ENCODE measurements at places on chromosomes 3 and 15.

GRCh38 chr15:92899601-92899947 lies 550 bp upstream of the CHD2 start:
- no peak for DNase-seq

- no peak for DNase-seq
Measured at GRCh38 chr3:65745306-65745705, 293.4 kb downstream of the MAGI1 start.

DNA sequence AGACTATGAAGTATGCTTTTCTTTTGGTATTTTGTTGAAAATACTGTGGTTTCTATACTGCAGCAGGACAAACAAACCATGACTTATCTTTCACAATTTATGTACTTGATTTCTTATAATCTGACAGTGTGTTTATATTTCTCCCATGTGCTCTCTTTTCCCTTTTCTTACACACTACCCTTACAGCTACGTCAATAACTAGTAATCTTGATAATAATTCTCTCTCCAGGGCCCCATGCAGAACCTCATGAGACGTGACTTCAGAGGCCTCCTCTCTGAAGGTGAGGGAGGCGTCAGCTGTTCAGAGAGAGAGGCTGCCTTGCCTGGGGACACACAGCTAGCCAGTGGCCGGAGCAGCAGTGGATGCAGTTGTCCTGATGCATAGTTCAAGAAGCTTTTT lies 35.9 kb downstream of the KY start:
- no peak for DNase-seq

- no peak for DNase-seq
Measured at GRCh38 chr15:94080989-94081605, 150.3 kb upstream of the MCTP2 start.

- DNase-seq = no peak
Measured at GRCh38 chr3:106457281-106458180, 588.7 kb upstream of the CBLB start.

DNA sequence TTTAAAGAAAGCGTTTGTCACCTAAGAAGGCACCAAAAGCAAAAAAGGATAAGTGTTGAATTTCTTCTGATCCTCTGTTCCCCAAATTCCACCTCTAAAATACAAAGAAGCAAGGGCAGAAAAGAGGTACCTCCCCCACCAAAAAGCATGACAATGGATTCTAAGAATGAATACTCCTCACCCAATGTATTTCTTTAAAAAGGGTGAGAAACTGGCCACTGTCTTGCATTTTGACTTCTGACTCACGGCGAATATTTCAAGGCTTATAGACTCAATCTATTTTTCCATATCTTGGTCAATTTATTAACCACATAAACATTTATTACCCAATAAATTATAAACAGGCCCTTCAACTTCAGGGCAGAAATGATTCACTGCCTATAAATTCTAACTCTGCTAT lies 131.1 kb downstream of the NR1I2 start:
- no peak for DNase-seq

GRCh38 chr3:113166357-113166718 lies 45.0 kb upstream of the BOC start:
- DNase-seq = no peak

GRCh38 chr3:194269610-194270145 lies 81.5 kb downstream of the CPN2 start:
- DNase-seq = no peak

DNA sequence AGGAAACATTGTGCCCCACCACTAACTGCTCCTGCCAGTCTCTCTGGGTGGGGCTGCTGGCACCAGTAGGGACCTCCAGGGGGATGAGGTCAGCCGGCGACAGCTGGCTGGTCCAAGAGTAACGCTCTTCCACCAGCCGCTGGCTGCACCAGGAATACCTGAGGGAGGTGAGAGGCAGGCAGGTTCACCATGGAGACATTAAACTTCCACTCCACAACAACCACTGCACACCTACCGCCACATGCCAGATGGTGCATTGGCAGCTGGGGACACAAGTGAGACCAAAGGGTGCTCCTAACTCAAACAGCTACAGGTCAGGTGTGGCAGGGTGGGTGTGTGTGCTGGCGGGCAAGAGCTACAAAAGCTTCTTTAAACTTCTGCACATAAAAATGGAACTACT lies 4.5 kb downstream of the POLG start:
- no peak for DNase-seq

- no peak for DNase-seq
Measured at GRCh38 chr3:73658227-73658626, 33.5 kb upstream of the PDZRN3 start.

DNA sequence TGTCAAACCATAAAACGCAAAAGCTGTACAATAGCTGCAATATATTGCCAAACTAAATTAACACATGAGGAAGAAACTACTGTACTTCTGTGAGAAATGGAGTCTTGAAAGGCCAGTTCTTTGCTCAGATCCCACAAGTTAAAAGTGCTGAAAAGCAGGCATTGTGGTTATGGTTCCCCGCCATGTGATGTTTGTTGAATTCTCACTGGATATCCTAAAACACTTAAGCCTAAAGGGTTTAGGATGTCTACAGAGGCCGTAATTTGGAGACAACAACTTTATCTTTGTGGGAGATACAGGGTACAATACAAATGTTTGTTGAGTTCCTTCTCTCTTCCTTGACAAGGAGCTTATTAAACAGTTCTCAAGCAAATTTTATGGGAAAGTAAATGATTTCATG lies 53.2 kb downstream of the TMEM212 start:
- DNase-seq = no peak

GRCh38 chr15:68464448-68465090 lies 32.6 kb upstream of the ITGA11 start:
- no peak for DNase-seq

DNA sequence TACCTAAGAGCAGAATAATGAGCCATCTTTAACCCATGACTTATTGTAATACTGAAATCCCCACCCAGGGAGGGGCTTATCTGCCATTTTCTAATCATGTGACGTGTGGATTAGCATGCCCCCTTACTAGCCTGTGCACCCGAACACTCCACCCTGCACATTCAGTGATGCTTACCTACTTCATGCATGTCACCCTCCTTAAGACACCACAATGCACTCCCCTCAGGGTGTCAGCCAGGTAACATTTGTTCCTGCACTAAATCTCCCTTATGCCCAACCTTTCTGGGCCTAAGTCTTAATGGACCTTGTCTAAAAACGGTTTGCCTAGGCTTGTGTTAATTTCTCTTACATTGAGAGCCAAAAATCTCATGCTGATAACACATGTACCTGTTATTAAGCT lies 336.6 kb downstream of the OCA2 start:
- no peak for DNase-seq

DNA sequence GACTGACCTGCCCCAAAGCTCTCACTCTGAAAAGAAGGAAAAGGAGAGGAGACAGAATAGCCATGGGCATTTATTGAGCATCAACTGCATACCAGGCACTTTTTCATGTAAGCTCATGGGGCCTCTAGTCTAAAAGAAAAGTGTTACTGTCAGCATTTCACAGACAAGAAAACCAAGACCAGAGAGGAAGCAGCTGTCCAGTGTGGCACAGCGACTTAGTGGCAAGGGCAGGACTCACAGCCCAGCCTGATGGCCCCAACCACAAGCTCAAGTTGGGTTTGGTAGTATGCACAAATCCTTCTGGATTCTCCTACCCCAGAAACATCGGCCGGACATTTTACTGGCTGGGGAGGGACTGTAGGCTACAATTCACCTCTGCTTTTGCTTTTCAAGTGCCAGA lies 5.8 kb downstream of the EFCC1 start:
- DNase-seq = no peak

GRCh38 chr15:101112336-101113113 lies 139.3 kb downstream of the CHSY1 start:
- DNase-seq = no peak

GRCh38 chr3:9099702-9100512 lies 136.6 kb upstream of the RAD18 start:
- DNase-seq = no peak

DNA sequence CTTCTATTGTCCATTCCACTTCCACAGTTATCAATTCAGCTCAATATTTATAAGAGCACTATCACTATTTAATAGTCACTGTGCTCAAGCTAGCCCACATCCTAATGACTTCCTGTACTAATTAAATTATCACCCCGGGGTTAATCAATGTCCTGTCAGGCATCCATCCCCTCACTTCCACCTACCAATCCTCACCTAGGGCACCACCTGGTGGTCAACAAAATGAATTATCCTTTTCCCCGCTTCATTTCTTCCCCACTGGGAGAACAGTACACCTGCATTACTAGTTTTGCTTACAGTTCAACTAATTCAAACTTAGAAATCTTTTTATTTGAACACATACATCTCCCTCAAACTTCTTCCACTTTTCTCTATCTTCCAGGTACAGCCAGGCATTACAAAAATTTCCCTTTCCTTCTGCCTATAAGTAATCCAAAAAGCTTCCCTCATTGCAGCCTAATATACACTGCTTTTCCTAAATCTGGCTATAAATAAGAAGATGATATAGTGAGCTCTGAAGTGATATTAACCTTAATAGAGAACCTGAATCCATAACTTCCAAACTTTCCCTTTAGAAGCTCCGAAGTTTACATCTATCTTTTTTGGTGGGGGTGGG lies 68.5 kb downstream of the TMCC1 start:
- DNase-seq = peak; percentile 34

All from activated CD8-positive, alpha-beta memory T cell treated with anti-CD3 and anti-CD28 coated beads, Interleukin-2, amount 50 U/mL, for 4 hours (primary cell).